ENCODE measurements at places on chromosomes 5 and 9.

GRCh38 chr9:15113288-15113687 is 193.7 kb downstream of the TTC39B start:
- no peak for DNase-seq

DNA sequence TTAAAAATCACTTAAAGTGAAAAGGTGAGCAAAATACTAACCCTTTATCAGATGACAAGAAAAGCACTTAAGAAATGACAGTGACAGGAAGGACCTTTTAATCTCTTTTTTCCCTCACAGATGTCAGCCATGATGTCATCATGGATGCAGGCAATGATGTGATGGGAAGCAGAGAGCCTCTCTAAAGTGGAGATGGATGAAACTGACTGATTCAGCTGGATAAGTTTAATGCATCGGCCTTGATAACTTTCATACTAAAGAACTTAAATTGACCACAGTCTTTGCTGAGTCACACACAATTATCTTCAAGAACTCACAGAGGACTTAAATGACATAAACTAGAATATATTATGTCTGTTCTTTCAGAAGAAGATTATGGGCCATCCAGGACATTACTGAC is 153.2 kb upstream of the FGF10 start:
- no peak for DNase-seq

DNA sequence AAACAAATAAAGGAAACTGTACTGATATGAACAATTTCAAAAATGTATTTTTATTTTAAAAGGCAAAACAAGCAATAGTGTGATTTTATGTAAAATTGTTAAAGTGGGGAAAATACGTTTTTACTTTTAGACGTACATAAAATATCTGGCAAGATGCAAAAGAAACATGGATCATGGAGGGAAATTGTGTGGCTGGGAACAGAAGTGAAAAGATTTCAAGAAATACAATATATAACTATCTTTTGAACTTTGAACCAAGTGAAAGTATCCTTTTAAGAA is 1.5 kb upstream of the ZNF367 start:
- DNase-seq: no peak

- no peak for DNase-seq
Observed at GRCh38 chr5:5348135-5348534, 74.3 kb upstream of the ICE1 start.

GRCh38 chr9:74760031-74760700 is 127.6 kb downstream of the TRPM6 start:
- no peak for DNase-seq

- DNase-seq: no peak
Observed at GRCh38 chr9:6910032-6910431, 152.3 kb downstream of the KDM4C start.

- no peak for DNase-seq
Observed at GRCh38 chr5:174752121-174752520, 27.7 kb downstream of the MSX2 start.

- no peak for DNase-seq
Observed at GRCh38 chr5:180669661-180670060, 20.3 kb upstream of the FLT4 start.

GRCh38 chr9:110328763-110329162 is 8.9 kb downstream of the TXNDC8 start:
- DNase-seq: no peak

GRCh38 chr5:98772415-98773213 is 849 bp upstream of the RGMB start:
- peak; percentile 36 for DNase-seq

DNA sequence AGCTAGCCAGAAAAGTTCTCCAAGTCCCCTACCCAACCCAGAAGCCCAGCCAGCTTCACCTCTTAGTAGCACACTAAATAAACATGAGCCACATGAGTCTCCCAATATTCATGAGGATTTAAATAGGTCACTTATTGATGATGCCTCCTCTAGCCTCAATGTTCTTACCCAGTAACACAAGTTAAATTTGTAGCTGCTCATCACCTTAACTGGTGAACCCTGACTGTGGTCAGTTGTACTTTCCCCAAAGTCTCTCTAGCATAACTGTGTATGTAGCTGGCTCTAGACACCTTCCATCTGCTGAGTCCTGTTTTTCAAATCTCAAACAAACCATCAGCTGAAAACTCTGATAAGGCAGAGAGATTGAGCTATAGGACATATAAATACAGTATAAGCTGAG is 100.3 kb upstream of the ELAVL2 start:
- DNase-seq: no peak

GRCh38 chr5:14724633-14725032 is 60.1 kb downstream of the OTULIN start:
- DNase-seq: no peak

- DNase-seq: no peak
Observed at GRCh38 chr5:107199756-107200155, 471.0 kb downstream of the EFNA5 start.

DNA sequence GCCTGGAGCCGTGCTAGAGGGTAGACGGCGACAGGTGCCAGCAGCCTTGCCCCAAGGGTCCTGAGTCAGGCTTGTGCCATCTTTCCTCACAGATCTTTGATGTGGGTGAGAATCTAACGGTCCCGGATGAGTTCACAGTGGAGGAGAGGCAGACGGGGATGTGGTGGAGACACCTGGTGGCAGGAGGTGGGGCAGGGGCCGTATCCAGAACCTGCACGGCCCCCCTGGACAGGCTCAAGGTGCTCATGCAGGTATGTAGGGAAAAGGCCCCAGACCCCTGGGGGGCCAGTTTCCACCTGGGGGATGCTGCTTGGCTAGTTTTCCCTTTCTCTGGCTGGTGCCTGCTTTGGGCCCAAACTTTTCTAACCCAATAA is 24.0 kb downstream of the PTGES2 start:
- peak; percentile 20 for DNase-seq

DNA sequence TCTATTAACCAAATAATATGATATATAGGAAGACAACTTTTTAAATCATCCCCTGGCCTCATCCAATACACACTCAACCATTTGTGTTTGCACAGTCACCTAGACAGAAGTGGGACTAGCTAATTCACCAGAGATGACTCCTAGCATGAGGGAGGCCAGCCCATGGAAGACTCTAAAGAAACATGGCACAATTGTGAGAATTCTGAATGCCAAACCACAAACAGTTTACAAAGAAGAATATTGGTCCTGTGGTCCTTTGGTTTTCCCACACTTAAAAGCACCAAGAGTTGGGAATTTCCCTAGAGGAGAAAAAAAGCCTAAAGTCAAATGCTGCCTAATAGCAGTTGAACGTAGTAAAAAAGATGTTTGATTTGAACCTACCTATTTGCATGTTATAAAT is 609.9 kb downstream of the ACTL7B start:
- no peak for DNase-seq

DNA sequence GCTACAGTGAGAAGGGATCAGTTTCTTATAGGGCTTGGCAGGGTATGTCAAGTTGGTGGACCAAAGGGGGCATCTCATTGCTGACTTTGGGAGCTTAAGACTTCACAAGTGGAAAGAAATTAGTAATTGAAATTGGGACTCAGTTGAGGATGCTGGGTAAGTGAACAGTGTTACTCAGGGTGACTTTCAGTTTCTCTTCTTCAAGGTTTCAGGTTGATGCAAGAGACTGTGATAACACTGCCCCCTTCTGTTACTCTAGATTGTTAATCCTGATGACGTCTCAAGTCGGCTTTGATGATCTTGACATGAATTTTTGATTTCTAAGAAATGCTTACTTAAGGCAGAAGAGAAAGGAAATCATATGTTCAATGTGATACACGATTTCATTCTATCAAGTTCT is 21.3 kb downstream of the KCTD16 start:
- no peak for DNase-seq

- no peak for DNase-seq
Observed at GRCh38 chr9:132487351-132487791, 77.4 kb downstream of the CFAP77 start.

DNA sequence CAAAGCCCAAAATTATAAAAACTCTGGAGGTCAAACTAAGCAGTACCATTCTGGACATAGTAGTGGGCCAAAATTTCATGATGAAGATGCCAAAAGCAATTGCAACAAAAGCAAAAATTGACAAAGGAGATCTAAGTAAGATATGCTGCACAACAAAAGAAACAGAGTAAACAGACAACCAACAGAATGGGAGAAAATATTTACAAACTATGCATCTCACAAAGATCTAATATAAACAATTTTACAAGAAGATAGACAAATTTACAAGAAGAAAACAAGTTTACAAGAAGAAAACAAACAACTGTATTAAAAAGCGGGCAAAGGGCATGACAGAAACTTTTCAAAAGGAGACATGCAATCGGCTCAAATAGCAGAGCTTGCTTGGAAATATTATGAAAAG is 396.9 kb downstream of the CDH9 start:
- DNase-seq: no peak

GRCh38 chr9:135043345-135043744 is 44.1 kb upstream of the OLFM1 start:
- no peak for DNase-seq

DNA sequence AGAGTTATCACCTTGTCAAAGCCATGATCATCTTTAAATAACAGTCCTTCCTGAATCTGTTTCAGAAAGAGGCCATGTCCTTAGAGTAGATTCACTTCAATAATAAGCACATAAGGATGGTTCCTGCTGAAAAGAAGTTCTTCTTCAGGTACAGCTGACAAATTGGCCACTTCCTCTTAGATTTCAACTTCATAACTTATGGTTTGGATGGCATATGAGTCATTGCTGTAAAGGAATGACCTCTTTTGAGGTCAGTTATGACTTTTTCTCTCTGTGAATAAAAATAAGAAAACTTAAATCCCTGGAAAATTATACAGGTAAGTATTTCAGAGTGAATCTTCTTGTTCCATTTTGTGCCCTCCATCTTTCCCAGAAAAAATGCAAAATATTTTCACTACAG is 555.3 kb upstream of the ZNF462 start:
- no peak for DNase-seq

GRCh38 chr5:68347536-68347935 is 132.0 kb downstream of the PIK3R1 start:
- no peak for DNase-seq

GRCh38 chr5:124059200-124059599 is 547.2 kb downstream of the CSNK1G3 start:
- no peak for DNase-seq

DNA sequence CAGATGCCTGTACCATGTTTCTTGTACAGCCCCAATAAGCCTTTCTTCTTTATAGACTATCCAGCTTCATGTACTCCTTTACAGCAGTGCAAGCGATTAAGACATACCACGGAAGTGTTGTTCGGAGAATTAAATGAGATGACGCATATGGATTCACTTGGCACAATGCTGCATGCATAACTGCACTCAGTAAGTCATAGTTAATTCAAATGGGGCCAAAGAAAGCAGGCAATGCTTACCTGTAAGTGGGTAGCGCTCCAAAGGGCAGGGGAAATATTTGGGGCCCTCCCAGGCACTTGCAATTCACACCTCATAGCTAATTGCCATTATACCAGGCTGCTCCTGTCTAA is 7.7 kb upstream of the ADRA1B start:
- no peak for DNase-seq

- DNase-seq: no peak
Observed at GRCh38 chr5:170819824-170820223, 36.3 kb downstream of the GABRP start.

DNA sequence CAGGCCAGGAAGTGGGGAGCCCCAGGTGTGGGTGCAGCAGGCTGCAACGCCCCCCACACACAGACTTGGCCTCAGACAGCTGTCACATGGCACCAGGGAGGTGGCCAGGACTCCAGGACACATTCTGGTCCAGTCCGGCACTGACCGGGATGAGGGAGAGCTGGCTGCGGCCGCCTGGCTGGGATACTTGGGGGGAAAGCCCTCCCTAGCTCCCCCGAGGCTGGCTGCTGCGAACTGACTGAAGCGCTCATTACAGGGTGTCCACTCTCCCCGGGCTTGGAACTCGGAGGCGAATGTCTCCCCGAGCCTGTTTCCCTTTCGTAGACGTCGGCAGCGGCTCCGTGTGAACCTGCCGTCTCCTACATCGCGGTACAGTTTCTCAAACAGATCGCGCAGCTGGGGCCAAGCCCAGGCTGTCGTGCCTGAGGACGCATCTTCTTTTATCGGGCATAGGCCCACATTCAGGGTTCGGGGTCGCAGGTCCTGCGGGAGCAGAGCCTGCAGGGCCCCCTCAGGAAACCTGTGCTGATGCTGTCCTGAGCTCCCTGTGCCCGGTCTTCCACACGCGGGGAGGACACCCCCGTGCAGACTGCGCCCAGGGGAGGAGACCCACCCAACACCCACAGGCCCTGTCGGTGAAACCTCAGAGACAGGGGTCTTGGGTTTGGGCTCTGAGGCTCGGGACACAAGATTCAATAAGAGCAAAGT is 19.8 kb downstream of the NACC2 start:
- no peak for DNase-seq

DNA sequence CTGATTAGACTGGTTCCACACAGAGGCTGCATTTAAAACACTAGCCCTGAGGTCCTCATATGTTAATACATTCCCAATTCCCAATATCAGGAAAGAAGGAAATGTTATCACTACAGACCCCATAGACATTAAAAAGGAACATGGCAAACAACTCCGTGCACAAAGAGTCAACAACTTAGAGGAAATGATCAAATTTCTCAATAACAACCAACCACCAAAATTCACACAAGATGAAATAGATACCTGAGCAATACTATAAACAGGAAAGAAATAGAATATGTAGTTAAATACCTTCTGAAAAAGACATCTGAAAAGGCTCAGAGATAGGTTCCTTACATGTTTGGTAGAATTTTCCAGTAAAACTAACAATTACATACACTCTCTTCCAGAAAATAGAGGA is 28.9 kb downstream of the SEMA4D start:
- no peak for DNase-seq

- DNase-seq: no peak
Observed at GRCh38 chr5:173688703-173689102, 72.3 kb upstream of the BOD1 start.

GRCh38 chr5:133900534-133901270 is 67.7 kb downstream of the C5orf15 start:
- no peak for DNase-seq

GRCh38 chr9:6126377-6126776 is 89.2 kb upstream of the IL33 start:
- no peak for DNase-seq

- DNase-seq: no peak
Observed at GRCh38 chr5:127451096-127451495, 66.3 kb upstream of the PRRC1 start.

All from activated T-helper 1 cell treated with Interleukin-2 at 50 U/mL for 16 hours (primary cell).